ENCODE measurements at places on chromosomes 1 and 21.

GRCh38 chr1:16101623-16102022, 28.2 kb upstream of the FAM131C start:
- no peak for DNase-seq

DNA sequence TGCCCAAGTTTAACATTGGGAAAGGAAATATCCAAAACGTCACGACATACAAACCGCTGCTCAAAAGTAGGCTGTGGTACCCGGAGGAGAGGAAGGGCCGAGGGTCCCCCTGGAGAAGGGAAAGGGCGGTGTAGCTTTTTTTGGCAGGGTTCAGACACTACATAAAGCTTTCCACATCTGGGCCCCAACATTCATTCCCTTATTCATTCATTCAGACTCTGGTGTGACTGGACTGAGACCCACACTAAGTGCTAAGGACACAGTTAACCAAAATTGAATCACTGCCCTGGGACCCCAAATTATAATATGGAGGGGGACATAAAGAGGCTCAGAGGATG, 10.3 kb upstream of the COL8A2 start:
- DNase-seq = no peak

- no peak for DNase-seq
Observed at GRCh38 chr1:60895252-60895651, 187.1 kb upstream of the NFIA start.

- no peak for DNase-seq
Observed at GRCh38 chr1:3219005-3219790, 150.2 kb downstream of the PRDM16 start.

DNA sequence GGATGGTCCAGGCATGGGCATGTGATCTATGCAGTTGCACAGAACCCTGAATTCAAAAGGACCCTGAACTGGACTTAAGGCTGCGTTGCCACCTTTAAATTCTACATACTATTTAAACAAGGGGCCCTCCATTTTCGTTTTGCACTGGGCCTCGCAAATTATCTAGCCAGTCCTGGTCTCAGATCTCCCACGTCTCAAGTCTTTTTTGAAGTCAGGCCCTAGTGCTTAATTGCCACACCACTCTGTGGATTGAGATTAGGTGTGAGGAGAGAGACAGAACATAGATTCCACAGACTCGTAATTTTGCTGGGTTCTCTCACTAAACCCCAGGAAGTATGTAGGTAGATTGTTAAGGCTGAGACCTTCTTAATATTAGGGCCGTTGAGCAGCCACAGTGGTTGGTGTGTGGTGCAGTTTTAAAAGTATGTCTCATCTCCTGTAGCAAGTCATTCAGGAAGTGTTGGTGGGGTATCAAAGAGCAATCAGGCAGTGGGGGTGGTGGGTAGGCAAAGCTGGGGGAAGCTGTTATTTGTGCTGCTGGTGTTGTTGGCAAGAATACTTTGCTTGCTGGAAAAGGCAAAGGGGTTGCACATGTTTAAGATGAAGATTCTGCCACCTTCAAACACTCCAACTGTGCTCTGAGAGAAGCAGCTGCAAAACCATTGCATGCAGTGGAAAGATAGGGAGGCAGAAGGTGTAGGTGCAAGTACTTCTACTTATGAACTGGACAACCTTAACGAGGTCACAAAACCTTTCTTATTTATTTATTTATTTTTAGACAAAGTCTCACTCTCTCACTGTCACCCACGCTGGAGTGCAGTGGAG, 11.2 kb downstream of the CD84 start:
- no peak for DNase-seq

- DNase-seq = no peak
Observed at GRCh38 chr1:113804421-113805255, 7.6 kb downstream of the RSBN1 start.

- no peak for DNase-seq
Observed at GRCh38 chr1:86992861-86993260, 78.4 kb downstream of the HS2ST1 start.

DNA sequence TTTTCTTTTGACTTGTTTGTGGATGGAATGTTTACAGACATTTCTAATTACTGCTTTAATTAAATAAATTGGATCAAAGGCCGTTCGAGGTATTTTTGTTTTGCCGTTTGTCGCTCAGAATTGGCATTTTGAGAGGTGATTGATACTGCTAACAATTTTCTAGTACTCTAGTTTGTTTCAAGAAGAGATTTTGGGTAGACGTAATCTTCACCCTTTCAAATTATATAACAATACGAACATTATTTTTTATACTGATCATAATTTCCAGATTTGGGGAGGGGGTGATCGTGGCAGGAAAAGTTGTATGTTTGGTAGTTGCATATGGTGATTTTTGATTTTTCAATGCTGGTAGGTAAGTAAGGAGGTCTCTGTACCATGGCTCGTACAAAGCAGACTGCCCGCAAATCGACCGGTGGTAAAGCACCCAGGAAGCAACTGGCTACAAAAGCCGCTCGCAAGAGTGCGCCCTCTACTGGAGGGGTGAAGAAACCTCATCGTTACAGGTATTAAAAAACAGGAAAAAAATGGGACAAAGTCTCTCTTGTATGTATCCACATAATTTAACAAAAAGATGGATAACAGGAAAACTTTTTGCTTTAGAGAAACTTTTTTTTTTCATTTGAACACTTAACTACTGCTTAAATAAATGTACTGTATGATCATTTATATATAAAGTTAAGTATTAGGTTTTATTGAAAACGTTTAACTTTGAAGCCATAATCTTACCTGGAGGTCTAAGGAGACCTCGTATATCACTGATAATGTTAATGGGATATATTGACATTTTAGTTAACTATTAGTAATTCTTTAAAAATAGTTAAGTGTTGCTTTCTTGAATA, 1.7 kb downstream of the H3-3A start:
- no peak for DNase-seq

DNA sequence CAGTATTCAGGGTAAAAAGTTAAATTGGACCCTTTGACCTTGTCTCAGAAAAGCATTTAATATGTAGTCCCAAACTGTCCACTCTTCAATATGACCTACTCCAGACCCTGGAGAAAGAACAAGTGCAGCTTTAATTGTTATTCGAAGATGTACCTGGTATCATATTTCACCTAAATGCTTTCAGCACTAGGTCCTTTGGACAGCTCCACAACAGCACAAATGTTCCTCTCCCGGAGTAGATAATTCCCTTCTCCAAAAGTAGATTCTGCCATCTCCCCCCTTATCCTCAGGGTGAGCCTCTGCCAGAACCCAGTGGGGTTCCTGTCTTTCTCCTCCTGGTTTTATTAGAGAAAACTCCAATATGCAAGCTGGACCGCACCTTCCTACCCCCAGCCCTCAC, 104.5 kb upstream of the AJAP1 start:
- no peak for DNase-seq

DNA sequence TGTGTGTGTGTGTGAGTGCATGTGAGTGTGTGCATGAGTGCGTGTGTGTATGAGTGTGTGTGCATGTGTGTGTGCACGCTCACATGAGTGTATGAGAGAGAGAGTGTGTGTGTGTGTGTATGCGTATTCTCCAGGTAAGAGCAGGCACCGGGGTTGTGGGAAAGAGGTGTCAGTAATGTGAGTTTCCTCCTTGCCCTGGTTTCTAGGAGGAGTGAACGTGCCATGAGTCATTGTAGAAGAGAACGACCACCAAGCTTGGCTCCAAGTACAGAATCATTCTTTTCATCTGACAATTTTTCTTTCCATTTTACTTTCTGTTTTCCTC, 79.1 kb downstream of the POFUT2 start:
- DNase-seq = no peak

DNA sequence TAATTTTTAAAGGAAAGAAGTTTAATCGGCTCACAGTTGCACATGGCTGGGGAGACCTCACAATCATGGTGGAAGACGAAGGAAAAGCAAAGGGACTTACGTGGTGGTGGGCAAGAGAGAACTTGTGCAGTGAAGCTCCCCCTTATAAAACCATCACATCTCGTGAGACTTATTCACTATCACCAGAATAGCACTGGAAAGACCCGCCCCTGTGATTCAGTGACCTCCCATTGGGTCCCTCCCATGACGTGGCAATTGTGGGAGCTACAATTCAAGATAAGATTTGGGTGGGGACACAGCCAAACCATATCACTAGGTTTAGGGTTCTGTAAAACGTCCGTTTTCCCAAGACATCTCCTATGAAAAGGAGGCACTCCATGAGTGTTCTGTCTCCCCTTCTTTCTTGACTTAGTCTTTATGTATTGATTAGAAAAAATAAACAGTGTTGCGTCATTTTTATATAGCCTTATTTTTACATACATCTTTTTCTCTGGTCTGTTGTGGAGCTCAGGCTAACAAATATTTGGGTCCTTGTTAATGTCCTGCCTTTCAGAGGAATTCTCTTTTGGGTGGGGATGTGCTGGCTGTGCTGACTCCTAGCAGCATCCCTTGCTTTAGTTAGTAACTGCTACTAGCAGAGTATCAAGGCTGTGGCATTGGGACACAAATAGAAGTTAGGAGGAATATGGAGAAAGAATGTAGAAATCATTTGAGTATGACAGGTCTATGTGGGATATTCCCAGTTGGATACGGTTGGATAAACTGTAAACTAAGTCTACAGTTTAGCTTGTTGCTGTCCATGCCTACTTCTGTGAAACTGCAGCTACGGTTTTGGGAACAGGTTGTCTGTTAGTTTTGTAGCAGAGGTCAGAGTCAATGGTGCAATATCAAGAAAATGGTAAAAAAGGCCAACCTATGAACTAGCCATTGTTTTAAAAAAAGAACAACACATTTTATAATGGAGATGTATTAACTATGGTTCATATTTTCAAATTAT, 23.5 kb downstream of the BACH1 start:
- no peak for DNase-seq

DNA sequence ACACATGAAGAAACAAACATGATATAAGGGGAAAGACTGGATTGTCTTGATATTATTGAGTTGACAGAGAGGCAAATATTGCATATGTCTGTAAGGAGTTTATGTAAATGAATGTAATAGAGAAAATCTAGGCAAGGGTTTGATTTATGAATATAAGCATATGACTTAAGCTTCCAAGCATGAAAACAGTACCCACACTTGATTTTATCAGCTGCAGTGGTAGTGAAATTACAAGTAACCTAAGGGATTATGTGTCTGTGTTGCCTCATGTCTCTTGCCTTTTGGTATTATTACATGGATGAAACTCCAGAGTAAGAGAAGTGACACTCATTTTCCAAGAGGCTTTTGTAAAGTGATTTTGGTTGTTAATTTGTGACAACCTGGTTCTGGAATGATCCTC, 1678.9 kb downstream of the KCNT2 start:
- no peak for DNase-seq

DNA sequence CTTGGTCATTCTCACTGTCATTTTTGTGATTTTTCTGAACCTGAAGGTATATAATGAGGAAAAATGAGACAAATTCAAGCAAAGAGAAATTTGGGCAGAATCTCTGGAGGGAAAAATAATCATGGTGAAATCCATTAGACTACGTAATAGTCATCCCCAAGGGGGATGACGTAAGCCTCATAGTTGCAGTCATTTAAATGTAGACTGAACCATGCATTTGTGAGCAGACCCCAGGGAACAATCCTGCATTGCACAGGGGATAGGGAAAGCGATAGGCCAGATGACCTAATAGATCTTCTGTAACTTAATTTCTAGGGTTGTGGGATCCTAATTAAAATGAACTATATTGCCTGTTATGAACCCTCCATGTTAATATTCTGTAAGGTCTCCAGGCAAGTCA, 167.4 kb upstream of the C1orf21 start:
- peak; percentile 21 for DNase-seq

DNA sequence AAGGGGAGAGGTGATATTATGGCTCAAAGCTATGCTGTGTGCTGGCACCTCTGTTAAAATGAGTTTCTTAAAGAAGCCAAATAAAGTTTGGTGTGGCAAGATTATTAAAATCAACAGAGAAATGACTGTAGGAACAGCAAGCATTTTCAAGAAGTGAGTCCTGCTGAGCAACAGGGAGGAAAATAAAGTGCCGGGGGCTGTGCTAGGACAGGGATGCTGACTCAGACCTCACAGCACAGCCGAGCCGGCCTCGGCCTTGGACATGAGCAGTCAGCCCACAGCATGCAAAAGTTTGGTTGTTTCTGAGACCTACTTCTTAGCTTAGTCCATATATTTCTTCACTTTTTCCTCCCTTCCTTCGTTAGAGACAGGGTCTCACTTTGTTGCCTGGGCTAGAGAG, 19.2 kb downstream of the CNIH3 start:
- no peak for DNase-seq

DNA sequence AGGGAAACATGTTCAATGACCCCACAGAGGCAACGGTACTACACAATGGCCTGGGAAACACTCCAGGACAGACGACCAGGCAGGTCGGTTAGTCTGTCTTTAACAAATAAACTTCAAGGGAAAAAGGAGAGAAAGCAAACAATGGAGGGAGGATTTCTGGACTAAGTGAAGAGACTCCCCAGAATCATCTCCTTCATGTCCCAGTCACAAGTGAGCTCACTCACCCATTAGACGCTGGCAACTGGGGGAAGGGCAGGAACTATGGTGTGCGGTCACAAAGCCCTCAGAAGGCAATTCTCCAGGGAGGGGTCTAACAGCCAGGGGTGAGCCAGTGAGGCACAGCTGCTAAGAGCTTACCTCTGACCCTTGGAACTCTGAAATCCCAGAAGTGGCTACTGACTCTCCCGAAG, 55.7 kb upstream of the NADK start:
- no peak for DNase-seq
